ENCODE measurements at places on chromosomes 7 and 10. TPM values are rescaled to one million over a fixed set of nuclear protein-coding genes. Genes with fewer than 3 reads are reported as not detected.

The SDHAF3 gene
- total RNA-seq, result 19.7 TPM

The ASNS gene
- total RNA-seq, result 156 TPM

The IRF5 gene
- 9.7 TPM for total RNA-seq

The NAT16 gene
- total RNA-seq, result not detected

The VWC2 gene
- total RNA-seq, result not detected

The CYP2C19 gene
- total RNA-seq, result not detected

The C10orf67 gene
- 1.5 TPM for total RNA-seq

- DNase-seq, result no peak
Measured at GRCh38 chr7:46580766-46581165, 659.7 kb upstream of the IGFBP3 start.

- no peak for DNase-seq
Measured at GRCh38 chr7:135808206-135808605, 59.6 kb upstream of the FAM180A start.

GRCh38 chr10:3468919-3469638, 296.5 kb upstream of the PITRM1 start:
- DNase-seq, result no peak

- no peak for DNase-seq
Measured at GRCh38 chr7:130872341-130872740, 138.3 kb upstream of the KLF14 start.

GRCh38 chr10:86733260-86733671, 23.2 kb upstream of the BMPR1A start:
- DNase-seq, result no peak

- DNase-seq, result no peak
Measured at GRCh38 chr10:18293536-18294510, 153.6 kb downstream of the CACNB2 start.

- no peak for DNase-seq
Measured at GRCh38 chr7:73986158-73986631, 41.8 kb upstream of the ELN start.

DNA sequence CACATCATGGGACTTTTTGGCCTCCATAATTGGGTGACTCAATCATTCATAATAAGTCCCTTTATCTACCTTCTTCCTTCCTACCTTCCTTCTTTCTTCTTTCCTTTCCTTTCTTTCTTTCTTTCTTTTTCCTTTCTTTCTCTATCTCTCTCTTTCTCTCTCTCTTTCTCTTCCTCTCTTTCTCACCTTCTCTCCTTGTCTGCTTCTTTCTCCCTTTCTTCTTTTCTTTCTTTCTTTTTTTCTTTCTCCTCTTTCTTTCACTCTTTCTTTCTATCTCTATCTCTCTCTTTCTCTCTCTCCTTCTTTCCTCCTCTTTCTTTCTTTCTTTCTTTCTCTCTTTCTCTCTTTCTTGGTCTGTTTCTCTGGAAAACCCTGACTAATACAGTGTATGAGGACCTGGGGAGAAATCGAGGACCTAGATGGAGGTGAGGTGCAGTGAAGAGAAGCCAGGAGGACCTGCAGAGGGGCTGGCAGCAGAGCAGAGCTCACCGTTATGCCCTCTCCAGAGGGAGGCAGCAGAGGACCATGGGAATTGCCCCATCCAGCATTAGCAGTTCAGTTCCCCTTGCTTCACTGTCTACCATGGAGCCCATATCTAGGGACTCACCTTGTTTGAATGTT, 52.7 kb upstream of the BTRC start:
- DNase-seq, result peak; percentile 50

- DNase-seq, result no peak
Measured at GRCh38 chr7:102097601-102098161, 189.0 kb upstream of the SH2B2 start.

DNA sequence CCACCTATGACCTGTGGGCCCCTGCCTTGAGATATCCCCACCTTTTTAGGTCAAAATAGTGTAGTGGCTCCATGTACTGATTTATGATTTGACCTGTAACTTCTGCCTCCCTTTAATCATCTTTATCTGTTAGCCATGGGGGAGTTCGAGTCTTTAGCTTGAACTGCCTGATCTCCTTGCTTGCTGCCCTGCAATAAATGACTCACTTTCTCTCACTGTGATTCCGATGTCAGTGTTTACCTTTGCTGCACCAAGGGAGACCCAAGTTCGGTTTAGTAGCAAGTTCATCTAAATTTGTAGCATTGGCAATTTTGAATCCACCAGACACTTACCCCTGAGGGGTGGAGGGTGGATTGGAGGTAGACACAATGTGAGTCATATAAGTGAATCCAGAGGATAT, 814.6 kb upstream of the AUTS2 start:
- no peak for DNase-seq

DNA sequence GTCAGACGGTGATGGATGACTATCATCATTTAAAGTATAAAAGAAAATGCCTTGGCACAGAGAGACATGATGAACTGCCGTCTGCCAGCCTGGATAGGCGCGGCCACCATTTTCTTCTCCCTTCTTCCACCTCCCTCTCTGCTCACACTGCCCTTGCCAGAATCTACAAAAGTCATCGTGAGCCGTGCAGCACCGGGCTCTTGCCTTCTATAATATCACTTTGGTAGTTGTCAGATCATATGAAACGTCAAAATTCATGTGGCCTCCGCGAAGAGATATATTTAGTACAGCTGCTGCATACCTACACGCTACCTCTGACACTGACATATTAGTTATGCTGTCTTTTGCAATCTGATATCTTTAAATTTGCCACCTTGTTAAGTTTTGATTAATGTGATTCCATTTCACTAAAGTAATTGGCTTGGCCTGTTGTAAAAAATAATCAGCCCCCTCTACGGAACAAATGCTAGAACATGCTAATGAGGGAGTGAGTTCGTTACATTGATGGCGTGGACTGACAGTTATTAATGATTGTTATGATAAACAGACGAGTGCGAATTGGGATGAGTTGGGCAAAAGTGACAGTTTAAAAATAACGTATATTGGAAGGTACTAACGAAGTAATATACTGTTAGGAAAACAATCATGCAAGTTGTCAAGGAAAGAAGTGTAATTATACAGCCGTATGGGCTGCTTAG, 214.9 kb downstream of the LRMDA start:
- DNase-seq, result no peak

All from activated naive CD4-positive, alpha-beta T cell treated with anti-CD3 and anti-CD28 coated beads, Interleukin-2, amount 50 U/mL, for 72 hours (primary cell).